ENCODE measurements at places on chromosomes 7 and 10. TPM values are rescaled to one million over a fixed set of nuclear protein-coding genes. Genes with fewer than 3 reads are reported as not detected.

DNA sequence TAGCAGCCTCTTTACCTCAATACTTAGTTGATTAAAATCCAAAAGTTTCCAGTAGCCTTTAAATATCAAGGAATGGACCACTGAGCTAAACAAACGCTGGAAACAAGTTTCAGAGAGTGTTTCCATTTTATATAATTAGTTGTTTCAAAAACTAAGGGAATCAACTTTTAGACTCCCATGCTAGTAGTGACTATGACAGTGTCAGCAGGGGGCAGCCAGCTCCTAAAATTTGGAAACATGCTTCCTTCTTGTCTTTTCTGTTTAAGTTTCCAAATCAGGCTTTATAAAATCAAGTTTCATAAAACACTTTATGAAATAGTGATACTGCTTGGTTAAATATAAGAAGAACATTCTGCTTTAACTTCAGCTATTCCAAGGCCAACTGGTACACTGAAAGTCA lies 138.2 kb upstream of the TMEM229A start:
- no peak for DNase-seq

Gene COL28A1
- total RNA-seq, result not detected

DNA sequence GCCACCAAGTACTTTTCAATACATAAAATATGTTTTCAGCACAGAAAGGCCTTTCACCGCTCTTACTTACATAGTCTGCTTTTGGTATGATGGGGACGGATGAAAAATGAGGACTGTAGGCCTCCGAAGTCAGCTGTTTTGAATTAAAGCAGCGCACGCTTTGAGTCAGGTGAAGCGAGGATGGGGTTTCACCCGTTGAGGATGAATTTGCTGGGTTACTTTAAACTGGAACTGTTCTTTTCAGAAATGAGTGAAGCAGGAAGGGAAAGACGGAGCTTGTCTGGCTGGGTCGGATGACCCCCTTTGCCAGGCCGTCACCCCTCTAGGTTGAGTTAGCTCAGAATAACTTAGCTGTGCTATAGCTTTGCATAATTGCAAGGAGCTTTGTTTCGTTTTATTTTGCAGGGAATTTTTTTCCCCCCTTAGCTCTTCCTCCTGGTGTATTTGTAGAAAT lies 40.0 kb downstream of the CUX1 start:
- no peak for DNase-seq

Gene BEND7
- total RNA-seq, result not detected

- DNase-seq, result no peak
Observed at GRCh38 chr7:91661727-91662126, 218.8 kb downstream of the MTERF1 start.

DNA sequence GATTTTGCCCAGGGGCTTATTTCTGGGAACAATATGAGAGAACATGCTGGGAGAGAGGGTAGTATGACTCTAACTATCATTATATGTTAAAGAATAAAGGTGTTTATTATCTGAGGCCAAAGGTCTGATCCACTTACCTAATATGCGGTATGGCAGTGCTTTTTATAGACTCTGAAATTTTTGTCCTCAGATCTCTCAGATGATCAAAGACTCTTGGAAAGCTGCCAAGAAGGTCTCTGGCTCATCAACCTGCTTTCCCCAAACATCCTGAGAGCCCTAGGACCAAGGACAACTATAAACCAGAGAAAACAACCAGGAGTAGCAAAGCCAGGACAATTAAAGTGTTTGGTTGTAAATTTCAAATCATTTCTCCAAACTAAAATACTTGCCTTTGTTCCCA lies 255.7 kb upstream of the LRRN3 start:
- no peak for DNase-seq

DNA sequence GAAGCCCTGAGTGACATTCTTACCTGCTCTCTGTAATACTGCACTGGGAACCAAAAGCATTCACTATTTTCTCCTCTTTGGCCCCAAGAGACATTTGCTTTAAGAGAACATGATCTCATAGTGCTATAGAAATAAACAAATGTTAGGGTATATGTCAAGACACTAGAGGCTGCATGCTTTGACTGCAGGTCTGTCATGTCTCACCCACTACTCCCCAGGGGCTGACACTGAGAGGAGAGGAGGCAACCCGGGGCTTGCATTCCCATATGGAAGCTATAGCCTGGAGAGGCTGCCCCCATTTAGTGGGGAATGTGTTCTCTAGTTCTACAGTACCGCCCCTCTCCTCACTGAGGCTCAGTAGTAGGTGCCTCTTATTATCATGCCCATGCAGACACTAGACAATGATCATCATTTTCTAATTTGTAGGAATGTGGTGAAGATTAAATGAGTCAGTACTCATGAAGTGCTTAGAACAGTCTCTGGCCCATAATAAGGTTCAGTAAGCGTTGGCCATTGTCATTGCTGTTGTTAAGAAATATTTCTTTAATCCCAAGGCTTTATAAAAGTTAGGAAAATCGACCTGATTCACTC lies 4.9 kb upstream of the SLF2 start:
- no peak for DNase-seq

DNA sequence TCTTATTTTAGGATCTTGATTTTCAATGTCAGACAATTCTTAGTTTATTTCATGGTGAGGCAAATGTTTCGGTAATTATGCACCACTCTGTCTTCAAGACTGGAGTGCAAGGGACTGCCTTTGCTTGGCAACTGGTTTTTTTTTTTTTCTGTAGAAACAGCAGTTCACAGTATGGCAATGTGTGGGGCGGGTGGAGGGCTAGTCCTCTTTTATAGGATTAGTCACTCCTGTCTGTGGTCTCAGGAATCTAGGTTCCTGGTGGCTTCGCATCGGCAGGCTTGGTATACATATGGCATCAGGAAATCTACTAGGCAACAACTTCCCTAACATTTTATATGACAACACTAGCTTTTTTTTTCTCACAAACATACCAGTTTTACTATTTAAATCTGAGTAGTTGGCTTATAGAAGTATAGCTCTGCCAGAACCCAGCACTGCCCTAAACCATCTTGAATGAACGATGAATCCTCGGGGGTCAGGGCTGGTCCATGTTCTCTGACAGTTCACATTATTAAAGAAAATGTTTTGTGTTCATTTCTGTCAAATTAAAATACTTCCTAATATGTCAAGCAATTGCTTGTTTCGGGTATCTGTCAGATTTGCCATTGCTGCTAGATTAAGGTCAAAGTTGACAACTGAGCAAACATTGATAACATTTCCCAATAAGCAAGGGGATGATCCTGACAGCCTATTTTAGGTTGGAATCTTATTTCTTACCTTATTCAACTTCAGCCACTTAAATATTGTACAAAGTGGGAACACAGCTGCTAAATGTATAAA lies 289.7 kb upstream of the VSTM2A start:
- no peak for DNase-seq

- DNase-seq, result no peak
Observed at GRCh38 chr10:26464632-26465280, 26.6 kb downstream of the APBB1IP start.

GRCh38 chr10:133082685-133083421 lies 4.9 kb upstream of the ADGRA1 start:
- no peak for DNase-seq

Gene PAXIP1
- total RNA-seq, result 24.0 TPM

Gene PNLIP
- not detected for total RNA-seq

- DNase-seq, result no peak
Observed at GRCh38 chr10:51861051-51861450, 161.7 kb upstream of the CSTF2T start.

- peak; percentile 67 for DNase-seq
Observed at GRCh38 chr7:111752022-111752582, 189.8 kb upstream of the IMMP2L start.

Gene FZD1
- 0.08 TPM for total RNA-seq

GRCh38 chr10:30437031-30437841 lies 3.3 kb downstream of the MAP3K8 start:
- DNase-seq, result peak; percentile 47

GRCh38 chr10:80609331-80609730 lies 71.6 kb downstream of the SH2D4B start:
- DNase-seq, result no peak

DNA sequence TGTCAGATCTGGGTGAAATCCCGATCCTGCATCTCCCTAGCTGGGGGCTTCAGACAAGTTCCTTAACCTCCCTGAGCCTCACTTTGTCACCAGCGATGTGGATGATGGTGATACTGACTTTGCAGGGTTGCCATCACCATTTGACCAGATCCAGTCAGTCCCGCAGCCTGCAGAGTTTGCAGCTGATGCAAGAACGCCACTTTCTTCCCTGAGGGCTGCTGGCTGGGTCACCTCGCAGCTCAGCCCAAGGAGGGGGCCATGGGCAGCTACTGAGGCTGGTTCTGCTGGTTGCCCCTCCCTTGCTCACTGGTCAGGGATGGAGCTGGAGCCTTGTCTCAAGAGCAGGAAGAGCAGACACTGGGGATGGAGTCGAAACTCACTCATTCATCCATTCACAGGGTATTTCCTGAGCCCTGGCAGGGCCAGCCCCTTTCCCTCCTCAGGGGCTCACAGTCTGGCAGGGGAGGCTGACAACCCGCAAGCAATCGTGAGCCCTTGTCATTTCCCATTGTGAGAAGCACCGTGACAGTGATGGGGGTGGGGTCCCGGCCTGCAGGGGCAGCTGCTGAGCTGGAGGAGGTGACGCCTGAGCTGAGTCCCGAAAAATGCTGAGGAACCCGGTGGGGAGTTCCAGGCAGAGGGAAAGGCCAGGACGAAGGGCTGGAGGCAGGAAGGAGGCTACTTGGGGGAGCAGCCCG lies 111.1 kb upstream of the TCF7L2 start:
- no peak for DNase-seq

- no peak for DNase-seq
Observed at GRCh38 chr10:127100983-127101615, 95.3 kb downstream of the INSYN2A start.

GRCh38 chr10:10915215-10915614 lies 102.5 kb upstream of the CELF2 start:
- DNase-seq, result no peak

DNA sequence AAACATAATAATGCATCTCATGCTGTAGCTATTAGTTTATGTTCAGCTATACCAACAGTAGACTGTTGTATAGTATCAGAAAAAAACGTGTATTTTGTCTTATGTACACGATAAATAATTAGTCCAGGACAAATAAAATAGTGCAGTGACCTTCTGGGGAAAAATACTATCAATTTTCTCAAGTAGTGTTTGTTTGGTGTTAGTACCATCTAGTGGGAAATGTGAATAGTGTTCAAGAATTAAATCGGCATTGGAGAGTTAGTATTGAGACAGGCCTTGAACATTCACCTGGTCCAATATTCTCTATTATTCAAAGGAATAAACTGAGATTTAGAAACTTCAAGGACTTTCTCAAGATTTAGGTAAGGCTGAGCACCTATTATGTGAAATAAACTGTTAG lies 21.7 kb upstream of the OR2A5 start:
- DNase-seq, result no peak

DNA sequence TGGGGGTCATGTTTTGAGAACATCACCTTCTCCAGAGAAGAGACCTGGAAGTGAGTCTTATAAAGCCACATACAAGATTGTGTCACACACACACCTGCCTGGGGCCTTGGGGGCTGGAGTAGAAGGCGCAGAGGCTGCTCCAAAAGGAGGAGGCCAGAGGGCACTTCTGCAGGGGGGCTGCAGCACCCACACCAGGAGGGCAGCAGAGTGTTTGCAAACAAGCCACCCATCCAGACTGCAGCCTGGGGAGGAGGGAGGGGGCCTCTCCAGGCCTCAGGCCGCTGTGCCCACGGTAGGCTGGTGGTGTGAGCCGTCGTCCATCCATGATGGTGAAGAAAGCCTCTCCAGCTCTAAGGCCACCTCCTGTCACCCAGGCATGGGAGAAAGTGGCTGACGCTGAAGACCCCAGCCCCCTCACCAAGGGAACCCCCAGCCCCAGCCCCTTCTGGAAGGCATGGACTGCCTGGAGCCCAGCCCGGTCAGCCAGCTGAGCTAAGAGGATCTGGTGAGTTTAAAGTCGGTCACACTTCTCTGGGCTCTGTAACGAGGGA lies 77.5 kb downstream of the FOXL3 start:
- no peak for DNase-seq

GRCh38 chr7:134473861-134474291 lies 15.0 kb upstream of the AKR1B1 start:
- DNase-seq, result no peak

Gene OPN1SW
- total RNA-seq, result not detected

DNA sequence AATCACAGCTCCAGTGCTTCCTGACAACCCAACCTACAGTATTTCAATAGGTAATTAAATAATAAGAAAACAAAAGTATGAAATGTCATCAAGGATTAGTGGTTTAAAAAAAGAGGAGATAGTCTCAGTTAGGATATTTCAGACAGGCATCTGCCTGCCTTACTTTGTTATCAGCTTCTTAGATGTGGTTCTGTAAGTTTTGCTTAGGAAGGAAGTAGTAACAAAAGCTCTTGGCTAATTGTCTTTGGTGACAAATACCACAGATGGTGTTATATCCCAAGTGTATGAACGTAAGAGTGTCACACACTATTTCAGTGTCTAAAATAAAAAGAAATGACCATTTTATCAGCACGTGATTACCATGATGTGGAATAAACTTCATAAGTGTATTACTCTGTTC lies 9.8 kb upstream of the ACTA2 start:
- DNase-seq, result no peak

GRCh38 chr10:125038637-125039036 lies 96.7 kb downstream of the ZRANB1 start:
- DNase-seq, result no peak
